Liver (tissue), 10 donors: ENCODE measurements at places on chromosomes 1 and 21.

DNA sequence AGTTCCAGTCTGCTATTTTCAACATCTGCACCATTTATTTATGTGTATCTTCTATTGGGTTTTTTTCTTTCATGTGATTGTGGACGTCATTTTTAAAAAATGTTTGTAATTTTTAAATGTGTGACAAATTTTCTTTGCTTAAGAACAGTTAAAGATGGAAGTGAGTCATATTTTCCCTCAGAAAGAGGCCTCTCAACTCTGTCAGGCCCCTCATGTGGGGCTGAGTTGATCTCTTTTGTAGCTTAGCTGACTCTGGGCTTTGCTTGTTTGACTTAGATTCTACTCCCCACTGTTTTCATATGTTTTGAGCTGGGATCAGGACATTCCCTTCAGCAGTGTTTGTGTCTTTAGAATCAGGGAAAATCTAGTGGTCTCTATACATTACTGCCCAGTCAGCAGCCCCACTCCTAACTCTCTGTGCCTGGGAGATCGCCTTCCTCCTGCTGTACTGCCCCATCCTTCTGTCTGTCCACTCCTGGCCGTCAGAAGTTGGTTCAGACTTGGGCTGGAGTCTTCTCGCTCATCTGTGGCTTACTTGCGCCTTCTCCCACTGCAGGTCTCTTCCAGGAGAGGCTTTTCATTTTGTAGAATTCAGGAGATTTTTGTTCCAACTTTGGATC lies 137.4 kb downstream of the DYRK1A start:
- no peak for DNase-seq

GRCh38 chr1:85681087-85681486 lies 27.1 kb downstream of the ZNHIT6 start:
- DNase-seq, result no peak

DNA sequence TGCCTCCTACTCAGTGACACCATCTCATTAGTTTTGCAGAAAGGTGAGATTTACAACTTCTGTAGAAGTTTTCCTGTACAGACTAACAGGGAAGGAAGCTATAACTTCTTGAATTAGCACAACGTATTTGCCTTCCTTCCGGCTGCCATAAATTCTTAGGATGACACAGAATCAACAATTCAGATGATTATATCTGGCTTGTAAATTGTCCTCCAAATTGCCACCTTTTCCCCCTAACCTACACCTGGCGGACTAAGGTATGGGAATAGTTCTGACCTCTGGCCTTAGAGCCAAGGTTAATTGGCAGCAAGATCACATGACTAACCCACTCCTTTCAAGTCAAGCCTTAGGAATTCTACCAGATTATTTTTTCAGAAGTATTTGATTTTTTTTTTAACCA lies 284.3 kb downstream of the LMO4 start:
- no peak for DNase-seq

DNA sequence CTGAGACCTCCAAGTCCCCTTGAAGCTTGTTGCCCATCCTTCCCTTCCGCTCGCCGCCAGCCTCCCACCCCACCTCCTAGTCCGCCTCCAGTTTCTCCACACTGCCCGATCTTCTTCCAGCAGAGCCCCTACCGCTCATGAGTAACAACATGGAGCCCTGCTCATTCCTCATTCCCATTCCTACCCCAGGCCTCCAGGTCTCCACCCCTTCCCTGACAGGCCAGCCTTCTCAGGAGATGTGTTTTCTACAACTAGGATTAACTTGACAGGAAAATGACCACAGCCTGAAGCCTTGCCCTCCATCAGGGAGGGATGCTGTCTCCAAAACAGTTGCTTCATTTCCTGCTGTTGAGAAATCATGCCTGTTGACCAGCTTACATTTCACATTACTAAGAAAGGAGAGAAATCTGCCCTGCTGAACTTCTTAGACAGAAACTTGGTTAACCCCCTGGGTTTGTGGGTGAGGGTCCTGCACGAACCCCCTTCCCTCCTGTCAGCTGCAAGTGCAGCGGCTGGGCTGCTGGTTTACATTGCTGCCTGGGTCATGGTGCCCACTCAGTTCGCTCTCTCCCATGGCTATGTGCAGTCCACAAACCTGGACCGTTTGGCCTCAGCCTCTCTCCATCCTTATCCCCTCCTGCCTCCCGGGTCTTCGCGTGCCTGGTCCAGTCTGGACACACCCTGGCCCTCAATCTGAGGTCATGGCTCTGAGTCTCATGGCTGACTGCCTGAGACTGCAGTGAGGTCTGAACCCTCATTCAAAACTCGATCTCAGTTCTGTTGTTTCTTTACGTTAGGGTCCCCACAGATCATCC lies 16.1 kb upstream of the CHI3L1 start:
- DNase-seq, result no peak

GRCh38 chr21:35275776-35276175 lies 226.7 kb upstream of the RUNX1 start:
- DNase-seq, result no peak

DNA sequence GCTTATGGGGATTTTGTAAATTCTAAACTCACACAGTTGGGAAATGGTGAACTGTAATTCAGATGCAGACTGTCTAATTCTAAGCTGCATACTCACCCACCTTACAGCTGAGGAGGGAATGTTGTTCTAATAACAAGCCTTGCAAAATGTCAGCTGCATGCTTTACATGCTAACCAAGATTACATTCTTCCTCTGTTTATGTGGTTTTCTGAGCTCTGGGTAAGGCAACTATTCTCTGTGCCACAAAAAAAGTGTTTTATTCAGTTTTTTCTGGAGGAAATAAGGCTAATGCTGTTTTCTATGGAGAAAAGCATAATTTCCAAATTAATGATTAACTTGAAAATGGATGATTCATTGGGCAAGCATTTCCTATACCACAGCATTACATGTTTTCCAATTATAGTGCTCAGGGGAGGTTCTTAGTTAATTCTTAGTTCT lies 64.9 kb downstream of the RGS13 start:
- DNase-seq, result no peak

GRCh38 chr21:35081861-35082260 lies 32.8 kb upstream of the RUNX1 start:
- DNase-seq, result no peak

GRCh38 chr1:97137862-97138514 lies 416.4 kb downstream of the PTBP2 start:
- DNase-seq, result no peak

GRCh38 chr1:214440219-214440965 lies 111.0 kb downstream of the PTPN14 start:
- DNase-seq, result no peak

DNA sequence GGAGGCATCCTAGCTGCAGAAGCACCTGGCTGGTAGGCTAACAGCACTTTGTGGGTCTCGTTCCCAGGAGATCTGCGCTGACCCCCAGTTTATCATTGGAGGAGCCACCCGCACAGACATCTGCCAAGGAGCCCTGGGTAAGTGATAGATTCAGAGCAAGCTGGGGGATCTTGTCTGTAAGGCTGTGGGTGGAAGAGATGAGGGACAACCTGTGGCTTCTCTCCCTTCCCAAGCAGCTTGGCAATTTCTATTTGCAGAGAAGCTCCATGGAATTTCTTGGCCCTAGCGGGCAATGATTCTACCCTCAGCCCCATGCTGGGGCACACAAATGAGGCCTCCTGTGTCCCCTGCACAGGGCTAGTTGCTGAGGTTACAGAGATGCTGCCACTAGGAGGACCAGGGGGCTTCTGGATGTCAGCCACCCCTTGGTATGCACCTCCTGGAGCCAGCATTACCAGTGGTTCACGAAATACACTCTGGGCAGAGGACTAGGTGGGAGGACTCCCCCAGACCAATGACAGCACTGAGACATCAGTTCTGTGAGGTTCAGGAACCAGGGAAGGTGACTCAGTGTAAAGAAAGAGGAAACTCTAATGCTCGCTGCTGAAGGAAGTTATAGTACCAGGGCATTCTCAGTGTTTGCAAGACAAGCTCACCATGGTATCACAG lies 5.5 kb downstream of the CAPN2 start:
- DNase-seq, result no peak

DNA sequence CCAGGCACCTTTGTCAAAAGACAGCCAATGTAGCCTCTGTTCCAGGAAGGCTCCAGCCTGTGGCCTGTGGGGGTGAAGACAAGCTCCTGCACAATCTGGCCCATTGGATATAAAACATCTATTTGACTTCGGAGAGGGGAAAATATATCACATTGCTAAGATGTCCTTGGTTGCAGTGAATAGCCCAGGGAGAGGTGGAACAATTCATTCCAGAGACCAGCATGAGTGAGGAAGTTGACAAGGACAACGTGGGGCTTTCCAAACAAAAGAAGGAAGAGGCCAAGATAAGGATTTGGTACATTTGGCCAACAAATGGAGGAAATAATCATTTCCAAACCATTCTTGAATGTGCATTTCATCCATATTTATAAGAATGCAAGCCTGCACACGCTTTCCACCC lies 187.0 kb downstream of the ETS2 start:
- no peak for DNase-seq

- DNase-seq, result no peak
Observed at GRCh38 chr1:220315070-220315839, 43.0 kb upstream of the RAB3GAP2 start.

DNA sequence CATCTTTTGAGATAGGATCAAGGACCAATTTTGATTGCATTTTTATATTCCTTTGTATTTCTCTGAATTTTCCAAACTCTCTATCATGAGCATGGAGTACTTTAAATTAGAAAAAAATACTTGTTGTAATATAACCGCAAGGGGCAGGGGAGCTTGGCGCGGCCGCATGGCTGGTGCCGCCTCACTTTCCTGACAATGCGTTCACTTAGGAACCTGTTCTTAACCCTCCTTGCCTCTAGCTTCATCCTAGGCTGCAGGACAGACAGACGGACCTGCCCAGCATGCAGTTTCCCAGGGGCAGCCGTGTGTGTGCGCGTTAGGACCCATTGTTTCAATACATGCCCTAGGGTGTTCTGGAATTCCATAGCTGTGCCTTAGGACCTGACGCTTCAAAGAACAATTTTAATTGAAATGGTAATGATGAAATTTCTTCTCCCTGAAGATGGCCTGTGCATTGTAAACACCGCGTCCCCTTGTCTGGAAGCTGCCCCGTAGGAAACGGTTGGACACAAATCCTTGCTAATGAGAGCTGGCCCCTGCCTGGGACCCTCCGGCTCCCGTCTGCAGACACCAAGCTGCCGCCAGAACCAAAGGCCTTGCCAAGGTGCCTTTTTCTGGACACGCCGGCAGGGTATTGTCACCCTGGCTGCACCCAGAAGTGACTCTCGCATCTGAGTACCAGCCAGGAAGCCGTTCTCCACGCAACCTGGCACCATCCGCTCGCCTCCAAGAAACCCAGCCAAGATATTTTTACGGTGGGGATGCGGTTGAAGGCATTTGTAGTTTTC lies 466.4 kb downstream of the NPHP4 start:
- DNase-seq, result peak; percentile 21

DNA sequence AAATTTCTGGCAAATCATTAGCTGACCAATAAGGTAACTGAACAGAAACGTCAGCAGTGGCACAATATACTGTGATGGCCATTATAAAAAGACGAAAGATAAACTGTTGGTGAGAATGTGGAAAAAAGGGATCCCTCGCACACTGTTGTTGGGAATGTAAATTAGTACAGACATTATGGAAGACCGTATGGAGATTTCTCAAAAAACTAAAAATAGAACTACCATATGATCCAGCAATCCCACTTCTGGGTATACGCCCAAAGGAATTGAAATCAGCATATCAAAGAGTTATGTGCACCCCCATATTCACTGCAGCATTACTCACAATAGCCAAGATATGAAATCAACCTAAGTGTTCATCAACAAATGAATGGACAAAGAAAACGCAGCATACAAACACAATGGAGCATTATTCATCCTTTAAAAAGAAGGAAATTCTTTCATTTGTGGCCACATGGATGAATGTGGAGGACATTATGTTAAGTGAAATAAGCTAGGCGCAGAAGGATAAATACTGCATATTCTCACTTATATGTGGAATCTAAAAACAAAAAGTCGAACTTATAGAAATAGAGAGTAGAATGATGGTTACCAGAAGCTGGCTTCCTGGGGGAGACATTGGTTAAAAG lies 257.7 kb downstream of the RHOU start:
- DNase-seq, result no peak

GRCh38 chr1:233114860-233115259 lies 164.4 kb downstream of the NTPCR start:
- DNase-seq, result no peak

- DNase-seq, result no peak
Observed at GRCh38 chr1:37171691-37172090, 137.4 kb upstream of the GRIK3 start.

DNA sequence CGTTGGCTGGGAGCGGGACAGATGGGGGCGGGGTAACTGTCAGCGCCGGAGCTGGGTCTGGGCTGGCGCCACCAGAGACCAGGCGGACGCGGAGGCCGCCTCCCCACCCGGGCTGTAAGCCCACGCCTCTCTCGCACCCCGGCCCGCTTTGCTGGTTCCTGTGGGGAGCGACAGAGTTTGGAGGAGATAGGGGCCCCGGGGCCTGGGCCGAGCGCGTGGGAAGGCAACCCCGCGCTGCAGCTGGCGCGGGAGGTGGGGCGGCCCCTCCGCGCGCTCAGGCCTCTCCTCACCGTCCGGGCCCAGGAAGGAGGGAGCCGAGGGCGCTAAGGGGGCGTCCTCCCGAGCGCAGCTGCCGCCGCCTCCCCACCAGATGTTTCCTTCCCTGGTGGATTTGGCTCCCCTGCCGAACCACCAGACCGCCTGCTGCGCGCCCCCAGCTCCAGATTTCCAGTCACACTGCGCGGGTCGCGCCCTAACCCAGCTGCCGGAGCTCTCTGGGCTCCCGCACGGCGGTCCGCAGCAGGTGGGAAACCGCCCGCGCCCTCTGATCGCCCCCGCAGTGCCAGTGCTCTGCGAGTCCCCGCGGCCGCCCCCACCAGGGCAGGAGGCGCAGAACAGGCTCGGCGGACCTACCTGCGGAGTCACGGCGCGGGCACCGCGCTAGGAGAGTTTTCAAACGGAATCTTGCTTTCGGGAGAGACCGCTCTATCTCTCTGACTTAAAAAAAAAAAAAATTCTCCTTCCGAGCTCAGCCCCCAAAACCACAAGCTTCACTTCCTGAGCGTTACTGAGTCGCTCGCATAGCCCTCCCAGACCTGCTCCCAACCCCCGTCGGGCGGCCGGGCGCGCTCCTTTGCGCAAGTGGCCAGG lies 1.1 kb downstream of the GFI1 start:
- peak; percentile 38 for DNase-seq

- no peak for DNase-seq
Observed at GRCh38 chr21:36347278-36347961, 27.4 kb downstream of the MORC3 start.
